DMS79 treated with DMSO at 0.1 percent for 48 hours (cell line): ENCODE measurements at places on chromosomes 7 and 10.

DNA sequence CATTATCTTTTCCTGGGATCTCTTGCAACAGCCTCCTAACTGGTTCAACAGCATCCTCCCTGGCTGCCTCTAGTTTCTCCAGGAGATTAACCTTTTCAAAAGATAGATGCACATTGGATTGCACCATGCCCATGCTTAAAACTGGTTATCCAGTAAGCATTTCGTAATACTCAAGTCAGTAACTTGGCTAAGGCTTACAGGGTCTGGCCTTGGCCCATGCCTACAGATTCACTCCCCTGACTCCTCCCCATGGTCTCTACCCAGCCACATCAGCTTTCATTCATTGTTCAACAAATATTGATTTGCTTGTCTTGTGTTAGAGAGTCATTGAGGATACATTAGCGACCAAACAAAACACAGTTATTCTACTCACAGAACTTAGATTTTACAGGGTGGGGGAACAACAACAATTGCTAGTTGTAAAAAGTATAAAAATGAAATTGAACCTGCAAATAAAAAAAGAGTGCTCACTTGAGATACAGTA lies 1.8 kb upstream of the KIF20B start:
- no peak for DNase-seq

DNA sequence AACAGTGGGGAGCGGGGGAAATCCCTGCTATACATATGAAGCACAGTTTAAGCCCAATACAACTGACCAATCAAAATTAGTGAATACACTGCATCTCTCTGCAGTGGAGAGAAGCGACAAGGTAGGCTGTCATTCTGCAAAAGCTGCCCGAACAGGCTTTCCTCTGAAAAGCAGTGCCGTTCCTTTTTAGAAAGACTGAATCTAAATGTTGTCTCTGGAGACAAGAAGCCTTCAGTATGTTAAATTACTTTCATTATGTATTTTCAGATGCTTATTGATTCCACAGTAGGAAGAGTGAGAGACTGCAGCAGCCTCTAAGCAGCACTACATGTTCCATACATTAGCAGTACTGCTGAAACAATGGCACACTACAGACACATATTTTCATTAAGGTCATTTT lies at the start of gene GPR22:
Gene GPR22, plus strand, starts transcription at position 129 of the 400 bp plus-strand sequence. CDS start 4,004 bp downstream, outside the sequence.
- DNase-seq = no peak

- DNase-seq = no peak
These were observed 686 bp downstream of the AASS start for GRCh38 chr7:122143376-122143750.

DNA sequence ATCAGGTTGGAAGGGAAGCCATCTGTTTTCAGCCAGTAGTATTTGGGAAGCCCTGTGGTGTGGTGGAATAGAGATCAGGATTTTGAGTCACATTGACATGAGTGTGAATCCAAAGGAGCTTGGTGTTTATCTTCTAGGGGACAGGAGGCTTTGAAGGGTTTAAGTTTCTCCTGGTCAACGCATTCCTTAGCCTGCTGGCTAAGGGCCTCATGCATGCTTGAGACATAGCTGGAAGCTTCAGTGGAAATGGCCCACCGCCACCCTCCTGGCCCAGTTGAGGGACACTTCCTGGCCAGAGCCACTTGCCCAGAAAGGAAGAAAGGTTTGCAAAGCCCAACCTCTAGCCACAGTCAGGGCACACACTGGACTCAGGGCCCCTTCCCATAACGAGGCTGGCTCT lies 70.9 kb downstream of the CDK1 start:
- DNase-seq = no peak
